Fibroblast of skin of right quadriceps (primary cell): ENCODE measurements at places on chromosomes 7 and 10.
A peak's percentile ranks its signal among the peaks of the same experiment; 100 is the strongest.

DNA sequence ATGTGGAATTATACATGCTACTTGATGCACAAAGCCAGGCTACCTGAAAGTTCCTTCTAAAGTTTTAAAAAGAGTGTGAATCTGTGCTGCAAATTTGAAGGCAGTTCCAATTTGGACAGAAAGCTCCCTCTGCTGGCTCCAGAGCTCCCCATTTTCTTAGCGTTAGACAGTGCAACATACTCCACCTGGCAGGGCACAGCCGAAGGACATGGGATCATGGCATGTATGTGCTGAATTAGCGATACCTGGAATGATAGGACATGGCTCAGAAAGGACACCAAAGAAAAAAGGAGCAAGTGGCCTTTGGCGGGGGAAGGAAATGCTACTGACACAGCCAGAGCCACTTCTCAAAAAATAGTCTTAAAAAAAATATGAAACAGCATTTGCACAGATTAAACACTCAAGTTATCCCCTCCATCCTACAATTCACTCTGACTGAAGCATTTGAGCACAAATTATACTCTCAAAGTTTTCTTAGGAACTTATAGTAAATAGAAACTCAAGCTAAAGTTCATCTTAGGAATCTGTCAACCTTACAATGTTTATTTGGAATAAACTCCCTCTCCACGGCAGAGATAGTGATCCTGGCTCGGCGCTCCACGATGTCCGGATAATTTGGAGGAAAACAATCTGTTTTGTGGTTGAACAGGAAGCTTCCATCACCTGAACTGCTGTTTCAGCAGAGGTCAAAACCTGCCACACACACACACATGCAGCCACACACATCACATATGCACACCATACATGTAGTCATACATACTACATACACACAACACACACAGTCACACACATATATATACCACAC is 80.0 kb downstream of the C7orf25 start:
- peak; percentile 50 for DNase-seq

GRCh38 chr7:149199234-149199995 is 4.1 kb downstream of the ZNF282 start:
- no peak for DNase-seq

DNA sequence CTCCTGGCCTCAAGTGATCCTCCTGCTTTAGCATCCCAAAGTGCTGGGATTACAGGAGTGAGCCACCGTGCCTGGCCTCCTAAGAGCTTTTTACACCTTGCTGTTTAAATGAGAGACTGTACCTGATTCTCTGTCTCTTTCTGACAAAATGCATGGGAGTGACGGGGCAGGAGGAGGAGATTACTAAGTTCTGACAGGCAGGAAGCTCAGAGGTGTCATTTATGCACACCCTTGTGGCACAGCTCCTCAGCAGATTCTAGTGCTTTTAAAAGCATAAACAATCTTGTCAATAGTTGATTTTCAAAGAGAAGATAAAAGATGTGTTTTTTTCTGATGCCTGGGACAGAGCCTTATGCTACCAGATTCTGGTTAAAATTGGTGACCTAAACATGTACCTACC is 39.7 kb upstream of the STEAP4 start:
- no peak for DNase-seq

GRCh38 chr10:95122736-95123135 is 53.4 kb upstream of the CYP2C8 start:
- no peak for DNase-seq

DNA sequence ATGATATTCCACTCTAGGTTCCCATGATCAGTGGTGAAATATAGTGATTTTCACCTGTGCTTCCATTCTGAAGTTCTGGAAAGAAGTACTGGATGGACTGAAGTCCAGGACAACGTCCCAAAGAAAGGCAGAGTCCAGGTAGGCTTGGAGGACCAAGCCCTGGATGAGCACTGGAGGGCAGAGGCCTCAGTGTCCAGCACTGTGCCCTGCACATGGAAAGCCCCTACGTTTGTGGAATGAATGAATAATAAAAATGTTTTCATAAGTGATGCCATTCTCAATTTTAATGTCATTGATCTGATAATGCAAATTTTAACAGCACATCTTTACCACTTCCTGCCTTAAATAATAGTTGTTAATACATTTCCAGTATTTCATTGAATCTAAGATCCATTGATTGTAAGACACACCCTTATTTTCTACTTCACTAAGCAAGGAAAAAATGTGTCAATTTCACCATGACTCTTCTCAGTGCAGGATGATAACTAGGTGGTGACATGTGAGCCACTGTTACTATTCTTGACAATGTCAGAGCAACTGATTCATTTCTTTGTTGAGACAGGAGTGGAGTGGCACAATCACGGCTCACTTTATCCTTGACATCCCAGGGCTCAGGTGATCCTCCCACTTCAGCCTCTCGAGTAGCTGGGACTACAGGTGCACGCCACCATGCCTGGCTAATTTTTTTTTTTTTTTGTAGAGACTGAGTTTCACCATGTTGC is 35.2 kb downstream of the ZNF783 start:
- DNase-seq = no peak

DNA sequence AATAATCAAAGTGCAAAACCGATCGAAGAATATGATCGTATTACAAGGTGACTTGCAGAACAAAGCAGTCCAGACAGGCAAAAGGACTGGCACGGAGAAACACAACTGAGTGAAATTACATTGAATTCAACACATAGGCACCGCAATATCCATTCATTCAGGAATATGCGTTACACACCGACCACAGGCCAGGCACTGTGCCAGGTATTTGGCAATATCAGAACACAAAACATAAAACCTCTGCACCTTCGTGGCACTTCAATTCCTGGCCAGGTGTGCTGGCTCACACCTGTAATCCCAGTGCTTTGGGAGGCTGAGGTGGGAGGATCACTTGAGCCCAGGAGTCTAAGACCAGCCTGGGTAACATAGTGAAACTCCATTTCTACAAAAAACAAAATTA is 187.9 kb downstream of the DIP2C start:
- DNase-seq = peak; percentile 37

GRCh38 chr7:156833312-156833711 is 59.7 kb downstream of the LMBR1 start:
- DNase-seq = no peak

GRCh38 chr10:63115732-63116383 is 17.3 kb upstream of the NRBF2 start:
- peak; percentile 75 for DNase-seq

DNA sequence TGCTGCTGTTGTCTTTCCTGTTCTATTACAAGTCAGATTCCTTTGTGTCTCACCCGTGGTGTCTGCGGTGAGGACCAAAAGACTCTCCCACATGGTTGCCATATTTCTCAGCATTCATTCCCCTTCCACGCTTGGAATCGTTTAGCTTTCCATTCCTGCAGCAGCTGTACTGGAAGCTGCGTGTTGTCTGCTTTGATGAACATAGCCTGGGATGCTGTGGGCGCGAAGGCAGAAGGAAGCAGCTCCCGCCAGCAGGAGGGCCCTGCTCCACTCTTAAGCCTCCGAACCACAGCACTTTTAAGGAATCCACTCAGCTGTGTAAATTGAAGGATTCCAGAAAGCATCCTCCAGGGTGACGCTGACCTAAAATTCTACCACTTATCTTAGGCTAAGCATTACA is 303.6 kb upstream of the PITRM1 start:
- DNase-seq = peak; percentile 75

GRCh38 chr10:110355141-110355831 is 50.6 kb upstream of the SMNDC1 start:
- no peak for DNase-seq

- DNase-seq = no peak
These were observed 128.4 kb upstream of the NPVF start for GRCh38 chr7:25356534-25357151.

- DNase-seq = peak; percentile 6
These were observed 127.7 kb downstream of the SRI start for GRCh38 chr7:88091988-88092675.

GRCh38 chr10:452512-453426 is 236.7 kb downstream of the DIP2C start:
- peak; percentile 19 for DNase-seq

DNA sequence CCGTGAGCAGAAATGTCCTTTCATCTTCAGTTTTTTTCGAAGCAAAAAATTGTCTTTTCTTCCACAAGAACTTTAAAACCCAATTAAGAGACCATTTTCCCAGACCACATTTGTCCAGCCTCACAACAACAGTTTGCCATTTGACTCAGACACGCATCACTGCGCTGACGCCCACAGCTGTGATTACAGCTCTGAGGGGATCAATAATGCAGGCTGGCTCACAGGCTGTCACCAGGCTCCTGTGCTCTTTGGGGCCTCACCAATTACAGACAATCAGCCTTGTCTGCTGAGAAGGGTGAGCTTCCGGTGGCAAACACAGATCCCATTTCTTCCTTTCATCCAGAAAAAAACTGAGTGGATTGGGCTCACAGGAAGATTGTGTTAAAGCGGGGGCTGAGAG is 33.3 kb downstream of the DDC start:
- no peak for DNase-seq

GRCh38 chr10:116452338-116452720 is 24.7 kb downstream of the PNLIPRP3 start:
- DNase-seq = no peak

DNA sequence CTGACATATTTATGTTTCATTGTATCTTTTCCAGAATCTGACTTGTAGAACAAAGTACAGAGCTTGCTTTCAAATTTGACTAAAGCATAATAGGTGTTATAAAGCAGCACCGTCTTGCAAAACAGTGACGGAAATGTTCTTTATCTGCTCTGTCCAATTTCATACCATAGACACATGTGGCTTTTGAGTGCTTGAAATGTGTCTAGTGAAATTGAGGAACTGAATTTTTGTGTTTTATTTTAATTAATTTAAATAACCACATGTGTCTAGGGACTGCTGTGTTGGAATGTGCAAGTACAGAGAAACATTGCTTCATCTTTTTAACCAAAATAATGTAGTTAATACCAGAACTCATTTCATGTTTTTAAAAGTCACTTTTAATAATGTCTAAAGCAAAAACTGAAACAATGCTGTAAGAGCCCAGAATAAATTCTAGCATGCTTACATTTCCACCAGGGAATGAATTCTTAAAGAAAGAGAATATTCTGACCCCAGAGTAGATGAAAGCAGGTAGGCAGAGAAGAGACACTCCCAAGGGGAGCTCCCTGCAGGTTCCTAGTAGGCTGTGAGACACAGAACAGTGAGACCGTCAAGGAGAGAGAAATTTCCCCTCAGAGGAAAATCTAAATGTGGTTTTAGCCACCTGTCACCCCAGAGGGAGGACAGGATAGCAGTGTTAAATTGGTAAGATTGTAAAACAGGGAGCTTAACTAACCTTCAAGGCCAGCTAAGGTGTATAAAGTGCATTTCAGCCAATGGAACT is 175.3 kb upstream of the KMT2E start:
- DNase-seq = no peak

- DNase-seq = no peak
These were observed 12.4 kb downstream of the RBP3 start for GRCh38 chr10:47360419-47361040.

DNA sequence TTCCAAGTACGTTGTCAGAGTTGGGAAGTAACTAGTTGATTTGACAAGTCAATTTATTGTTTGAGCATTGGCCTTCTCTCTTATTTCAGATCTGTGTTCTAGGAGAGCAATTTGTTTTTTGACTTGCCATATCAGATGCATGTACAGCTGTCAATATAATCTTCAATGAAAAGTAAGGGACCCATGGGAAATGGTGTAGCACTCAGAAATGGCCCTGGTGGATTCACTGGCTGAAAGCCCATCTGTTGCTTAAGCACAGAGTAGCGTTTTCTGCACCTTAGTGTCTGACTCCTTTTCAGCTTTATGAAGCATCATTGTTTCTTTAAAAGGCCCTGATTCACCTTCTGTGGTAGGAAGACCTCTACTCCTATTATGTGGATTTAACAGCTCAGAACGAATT is 10.2 kb downstream of the GARS1 start:
- no peak for DNase-seq

DNA sequence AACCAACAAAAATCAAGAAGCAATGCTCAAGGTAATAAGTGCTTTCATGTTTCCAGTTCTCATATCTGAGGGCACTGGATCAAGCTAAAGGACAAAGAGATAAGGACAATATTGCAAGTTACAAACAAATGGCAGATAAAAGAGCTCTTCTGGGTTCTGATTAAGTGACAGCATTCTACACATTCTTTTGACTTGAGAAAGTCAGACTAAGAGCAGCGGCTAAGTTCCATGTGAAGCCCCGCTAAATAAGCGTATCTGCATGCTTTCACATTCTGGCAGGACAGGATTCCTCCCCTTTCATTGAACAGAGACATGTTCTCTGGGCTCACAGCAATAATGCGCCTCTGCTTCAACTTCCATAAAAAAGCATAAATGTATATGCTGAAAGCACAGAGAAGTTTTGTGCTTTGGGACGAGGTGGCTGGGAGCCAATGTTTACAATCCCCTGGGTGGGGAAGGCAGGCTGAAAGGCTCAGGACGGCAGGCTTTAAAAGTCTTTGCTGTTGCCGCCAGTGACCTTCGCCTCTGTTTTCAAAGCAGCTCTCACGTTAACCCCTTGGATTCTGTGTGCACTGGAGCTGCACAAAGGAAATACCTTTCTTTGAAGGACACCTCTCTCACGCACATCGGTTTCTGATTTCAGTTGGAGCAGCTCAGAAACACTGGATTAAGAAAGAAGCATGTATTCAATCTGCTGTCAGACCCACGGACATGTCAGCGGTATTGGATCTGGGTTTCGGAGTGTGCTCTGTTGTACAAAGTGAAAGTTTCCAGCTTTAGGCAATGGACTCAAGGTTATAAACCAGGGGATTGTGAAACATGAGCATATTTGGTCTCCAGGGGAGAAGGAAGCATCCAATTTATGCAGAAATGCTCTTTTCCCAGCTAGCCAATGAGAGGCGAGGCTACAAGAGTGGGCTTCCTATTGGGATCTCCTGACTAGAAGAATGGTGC is 105.4 kb upstream of the FAM133B start:
- DNase-seq = peak; percentile 96

- DNase-seq = peak; percentile 23
These were observed 11.2 kb upstream of the ZNF485 start for GRCh38 chr10:43594944-43595589.

DNA sequence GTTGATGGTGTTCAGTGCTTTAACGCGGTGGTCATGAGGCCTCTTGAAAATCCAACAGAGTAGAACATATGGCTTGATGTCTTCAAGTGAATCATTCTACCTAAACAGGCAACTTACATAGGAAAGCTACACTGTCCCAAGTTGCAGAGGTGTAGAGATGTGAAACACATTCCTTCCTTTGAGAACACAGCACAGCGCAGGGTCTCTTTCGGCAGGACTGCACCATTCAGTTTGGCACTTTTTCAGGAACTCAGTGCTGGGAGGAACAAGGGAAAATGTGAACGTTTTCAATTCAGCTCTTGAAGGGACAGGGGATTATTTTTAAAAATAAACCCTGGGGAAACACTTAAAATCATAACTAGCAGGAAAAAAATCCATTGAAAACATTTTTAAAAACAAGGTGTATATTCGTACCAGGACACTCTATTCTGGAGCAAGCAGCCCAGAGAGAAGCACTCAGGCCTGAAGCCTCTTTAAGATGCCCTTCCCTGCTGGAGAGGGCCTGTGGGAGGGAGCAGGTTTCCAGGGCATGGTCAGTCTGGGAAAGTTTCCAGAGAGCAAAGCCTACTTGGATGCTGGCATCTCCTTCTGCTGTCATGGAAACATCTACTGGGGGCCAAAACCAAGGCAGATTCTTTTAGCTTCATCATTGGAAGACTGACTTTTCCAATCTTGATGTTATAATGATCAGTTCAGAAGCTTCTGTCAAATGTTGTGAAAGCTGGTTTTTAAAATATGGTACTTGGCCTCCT is 60.4 kb upstream of the NPVF start:
- no peak for DNase-seq

- DNase-seq = no peak
These were observed 70.9 kb upstream of the CELF2 start for GRCh38 chr10:10946801-10947200.

GRCh38 chr10:124694481-124695220 is 49.5 kb downstream of the FAM53B start:
- no peak for DNase-seq
